Breast epithelium (tissue), 4 donors: ENCODE measurements at places on chromosomes 6 and 20. TPM values are rescaled to one million over a fixed set of nuclear protein-coding genes. Genes with fewer than 3 reads are reported as not detected.

Gene KHDC1
- 0.66 TPM for total RNA-seq

Gene SAMD3
- 1.2 TPM for total RNA-seq

Gene AGER
- 1.8 TPM for total RNA-seq

Gene VSX1
- 0.44 TPM for total RNA-seq

Gene SLC25A27
- total RNA-seq: 81.7 TPM

Gene RTN4IP1
- total RNA-seq: 4.3 TPM

Gene TMC2
- 0.96 TPM for total RNA-seq

Gene MYT1
- under 0.01 TPM for total RNA-seq

Gene TMEM217
- 0.66 TPM for total RNA-seq

Gene PDE7B
- total RNA-seq: 5.2 TPM

Gene COX4I2
- not detected for total RNA-seq
